ENCODE measurements at places on chromosomes 12 and 14.

- no peak for DNase-seq
These were observed 125.9 kb upstream of the GARIN6 start for GRCh38 chr12:99521664-99522063.

DNA sequence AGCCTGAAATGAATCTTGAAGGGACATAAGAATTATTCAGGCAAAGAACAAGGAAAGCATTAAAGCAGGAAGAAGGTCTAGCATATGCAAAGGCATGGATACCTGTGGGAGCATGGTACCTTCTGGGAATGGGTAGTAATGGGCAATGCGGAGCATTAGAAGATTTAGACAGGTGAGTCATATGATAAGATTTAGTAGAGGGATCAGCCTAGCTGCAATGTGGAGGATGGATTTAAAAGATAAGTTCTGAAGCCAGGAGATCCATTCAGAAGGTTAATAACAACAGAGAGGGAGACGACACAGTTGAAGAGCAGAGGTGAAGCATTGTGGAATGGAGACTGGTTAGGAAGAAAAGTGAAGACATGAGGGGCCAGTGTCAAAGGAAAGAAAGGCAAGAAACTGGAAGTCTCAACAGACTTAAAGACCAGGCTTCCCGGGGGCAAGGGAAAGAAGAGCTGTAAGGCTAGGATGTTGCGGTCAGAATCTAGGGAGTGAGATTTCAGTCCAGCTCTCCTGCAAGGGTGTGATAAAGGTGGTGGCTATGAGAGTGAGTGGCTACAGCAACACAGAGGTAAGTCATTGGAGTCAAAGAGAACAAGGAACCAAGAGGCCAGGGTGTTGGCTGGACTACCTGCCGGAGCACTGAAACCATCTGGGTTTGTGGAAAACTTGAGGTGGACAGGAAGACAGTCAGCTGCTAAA is 5.6 kb upstream of the STAT6 start:
- no peak for DNase-seq

- DNase-seq: no peak
These were observed 10.8 kb downstream of the DIP2B start for GRCh38 chr12:50515587-50515986.

DNA sequence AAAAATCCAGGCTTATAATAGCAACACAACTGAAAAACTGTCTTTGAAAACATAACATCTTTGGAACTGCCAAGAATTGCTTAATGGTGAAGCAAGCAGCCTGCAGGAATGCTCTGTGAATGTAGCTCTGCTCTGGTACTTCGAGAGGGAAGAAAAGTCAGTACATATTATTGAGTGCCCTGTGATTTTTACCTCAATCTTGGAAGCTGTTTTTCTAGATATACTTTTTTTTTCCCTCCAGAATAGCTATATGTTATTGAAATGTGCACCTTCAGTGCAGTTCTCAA is 508.1 kb downstream of the PCNX1 start:
- peak; percentile 67 for DNase-seq

DNA sequence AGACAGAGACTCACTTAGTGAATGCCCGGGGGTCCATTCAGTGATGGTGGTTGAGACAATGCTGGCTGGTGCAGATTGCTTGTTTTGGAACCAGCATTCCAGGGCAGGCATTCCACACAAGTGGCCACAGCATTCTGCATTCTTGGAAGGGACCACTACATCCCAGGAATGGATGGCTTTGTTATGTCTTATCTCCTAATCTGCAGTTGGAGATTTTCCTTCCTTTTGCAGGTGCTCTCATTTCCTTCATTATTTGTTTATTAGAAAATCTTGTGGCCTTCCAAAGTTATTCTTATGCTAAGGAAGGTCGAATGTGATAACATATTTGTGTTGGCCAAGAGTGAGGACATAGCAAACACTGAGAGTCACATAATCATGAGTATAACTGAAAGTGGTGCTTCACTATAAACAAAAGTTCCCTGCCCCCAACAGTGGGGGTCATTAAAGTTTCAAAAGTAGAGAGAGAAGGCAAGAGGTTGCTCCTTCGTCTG is 66.0 kb downstream of the BMP4 start:
- DNase-seq: peak; percentile 19

DNA sequence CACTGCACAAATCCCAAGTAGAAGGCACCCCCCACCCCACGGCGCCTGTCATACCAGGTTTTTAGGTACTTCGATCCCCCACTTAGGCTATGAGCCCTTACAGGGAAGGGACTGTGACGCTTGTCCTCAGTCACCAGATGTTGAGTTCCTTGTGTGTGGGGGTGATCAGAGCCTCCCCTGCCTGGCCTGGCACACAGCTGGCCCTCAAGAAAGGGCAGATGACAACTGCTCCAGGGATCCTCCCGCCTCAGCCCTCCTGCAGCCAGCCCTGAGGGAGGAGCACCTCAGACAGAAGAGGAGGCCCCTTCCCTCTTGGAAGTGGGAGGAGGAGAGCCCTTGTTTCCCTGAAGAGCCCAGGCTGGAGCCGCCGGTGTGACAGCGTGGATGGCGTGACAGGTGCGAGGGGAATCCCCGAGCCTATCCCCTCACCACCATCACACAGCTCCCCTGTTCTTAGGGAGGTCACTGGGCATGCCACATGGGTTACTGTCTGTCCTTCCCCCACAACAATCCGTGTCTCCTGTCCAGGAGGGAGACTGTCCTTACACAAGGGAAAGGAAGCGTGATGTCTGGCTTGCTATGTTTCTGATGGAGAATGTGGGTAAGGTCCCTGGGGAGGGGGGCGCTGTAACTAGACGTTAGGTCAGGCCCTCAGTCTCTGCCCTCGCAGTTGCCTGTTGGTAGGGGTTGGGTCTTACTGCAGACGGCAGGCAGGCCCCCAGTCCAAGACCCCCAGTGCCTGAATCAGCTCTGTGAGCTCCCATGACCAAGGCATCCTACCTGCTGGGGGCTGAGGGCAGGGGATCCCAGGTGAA is 31.4 kb downstream of the P2RX4 start:
- DNase-seq: no peak

- DNase-seq: no peak
These were observed 8.2 kb upstream of the ATG101 start for GRCh38 chr12:52061470-52062166.

DNA sequence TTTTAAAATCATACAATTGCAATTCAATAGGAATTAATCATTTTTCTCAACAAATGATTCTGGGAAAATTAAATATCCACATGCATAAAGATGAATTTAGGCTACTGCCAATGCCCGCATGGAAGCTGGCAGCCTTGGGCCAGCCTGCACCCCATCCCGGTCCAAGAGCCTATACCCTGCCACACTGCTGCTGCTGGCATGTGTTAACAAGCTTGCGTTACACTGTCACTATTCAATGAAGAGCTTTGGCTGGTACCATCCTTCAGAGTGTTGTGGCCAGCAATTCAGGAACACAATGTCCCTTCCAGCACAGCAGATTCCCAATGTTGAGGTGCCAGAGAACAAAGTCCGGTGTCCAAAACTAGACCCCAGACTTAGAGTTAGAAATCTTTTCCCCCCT is 13.6 kb upstream of the TAS2R14 start:
- DNase-seq: no peak

- no peak for DNase-seq
These were observed 11.6 kb downstream of the TNS2 start for GRCh38 chr12:53061404-53062010.

- DNase-seq: peak; percentile 62
These were observed 43.3 kb upstream of the DHRS4 start for GRCh38 chr14:23910101-23910875.

GRCh38 chr14:74660863-74661262 is 48.8 kb upstream of the LTBP2 start:
- no peak for DNase-seq
